ENCODE measurements at places on chromosomes 16 and 17.

GRCh38 chr16:63617990-63618763, 1503.7 kb downstream of the CDH11 start:
- H3K4me3 ChIP-seq: no peak overlapping the region
- H3K4me1 ChIP-seq: no peaks in the 10 kb centered on the region
- no peaks in the 10 kb centered on the region for H3K36me3 ChIP-seq
- H3K27ac ChIP-seq: no peak overlapping the region
- no peaks in the 10 kb centered on the region for H3K27me3 ChIP-seq

DNA sequence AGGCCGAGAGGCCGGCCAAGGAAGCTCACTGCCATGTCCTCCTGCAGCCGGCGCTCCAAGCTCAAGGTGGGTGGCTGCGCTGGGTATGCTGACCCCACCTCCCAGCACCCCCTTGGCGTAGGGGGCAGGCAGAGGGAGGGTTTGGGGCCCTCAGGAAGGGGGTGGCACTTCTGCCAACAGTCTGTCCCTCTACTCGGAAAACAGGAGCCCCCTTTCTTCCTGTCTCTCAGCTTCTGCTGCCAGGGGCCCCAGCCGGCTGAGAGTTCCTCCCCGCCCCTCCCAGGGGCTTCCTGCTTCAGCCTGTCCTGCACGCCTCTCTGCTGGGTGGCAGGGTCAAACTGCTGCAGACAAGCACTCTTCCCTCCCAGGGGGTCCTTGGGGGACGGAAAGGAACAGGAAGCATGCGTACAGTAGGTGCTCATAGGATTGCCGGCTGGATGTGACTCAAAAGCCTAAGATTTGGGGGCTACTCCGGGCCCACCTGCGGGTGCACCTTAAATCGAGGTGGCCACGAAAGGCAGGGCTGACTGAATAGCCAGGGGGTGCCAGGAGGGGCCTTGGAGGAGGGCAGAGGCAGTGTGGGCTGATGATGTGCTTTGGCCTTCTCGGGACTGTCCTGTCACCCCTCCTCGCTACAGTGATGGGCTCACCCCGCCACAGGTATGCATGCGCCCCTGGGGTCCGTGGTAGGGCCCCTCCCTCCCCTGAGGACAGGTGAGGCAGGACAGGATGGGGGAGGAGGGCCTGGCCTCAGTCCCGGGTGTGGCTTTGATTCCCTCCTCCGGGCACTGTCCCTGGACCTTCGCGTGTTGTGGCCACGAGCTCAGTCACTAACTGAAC, 4.0 kb downstream of the CBX2 start:
- H3K27me3 ChIP-seq: peaks cover 12% of the 10 kb centered on the region
- no peak for DNase-seq
- H3K4me1 ChIP-seq: peaks cover 49% of the 10 kb centered on the region
- H3K27ac ChIP-seq: peak overlapping the region; percentile 70
- peak overlapping the region; percentile 56 for H3K4me3 ChIP-seq

DNA sequence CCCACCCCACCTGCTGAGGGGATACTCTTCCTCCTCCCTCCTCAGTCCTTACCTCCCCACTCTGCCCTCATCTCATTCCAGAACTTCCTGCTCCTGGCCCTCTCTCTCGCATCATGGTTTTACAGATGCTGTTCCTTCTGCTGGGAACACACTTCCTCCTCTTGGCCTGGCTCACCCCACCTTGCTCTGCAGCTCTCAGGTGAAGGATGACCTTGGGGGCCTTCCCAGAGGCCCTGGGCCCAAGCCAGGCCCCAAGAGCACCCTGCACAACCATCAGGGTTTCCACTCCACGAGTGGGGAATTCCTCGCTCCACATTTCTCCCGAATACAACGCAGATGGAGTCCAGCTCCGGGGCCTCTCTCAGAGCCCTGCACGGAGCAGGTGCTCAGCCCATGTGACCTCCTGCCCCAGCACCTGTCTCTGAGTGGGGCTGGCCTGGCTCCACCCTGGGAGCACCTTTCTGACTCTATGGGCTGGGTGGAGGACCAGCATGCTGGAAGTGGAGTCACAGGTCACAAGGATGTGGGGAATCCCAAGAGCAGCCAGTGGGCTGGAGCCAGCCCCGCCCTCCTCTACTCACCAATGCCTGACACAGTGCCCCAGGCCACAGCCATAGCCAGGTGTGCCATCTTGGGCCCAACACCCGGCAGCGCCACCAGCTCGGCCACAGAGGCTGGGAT, 4.5 kb downstream of the NTHL1 start:
- peaks cover 12% of the 10 kb centered on the region for H3K4me1 ChIP-seq
- no peaks in the 10 kb centered on the region for H3K27me3 ChIP-seq
- H3K4me3 ChIP-seq: no peak overlapping the region
- DNase-seq: no peak
- H3K36me3 ChIP-seq: no peaks in the 10 kb centered on the region

DNA sequence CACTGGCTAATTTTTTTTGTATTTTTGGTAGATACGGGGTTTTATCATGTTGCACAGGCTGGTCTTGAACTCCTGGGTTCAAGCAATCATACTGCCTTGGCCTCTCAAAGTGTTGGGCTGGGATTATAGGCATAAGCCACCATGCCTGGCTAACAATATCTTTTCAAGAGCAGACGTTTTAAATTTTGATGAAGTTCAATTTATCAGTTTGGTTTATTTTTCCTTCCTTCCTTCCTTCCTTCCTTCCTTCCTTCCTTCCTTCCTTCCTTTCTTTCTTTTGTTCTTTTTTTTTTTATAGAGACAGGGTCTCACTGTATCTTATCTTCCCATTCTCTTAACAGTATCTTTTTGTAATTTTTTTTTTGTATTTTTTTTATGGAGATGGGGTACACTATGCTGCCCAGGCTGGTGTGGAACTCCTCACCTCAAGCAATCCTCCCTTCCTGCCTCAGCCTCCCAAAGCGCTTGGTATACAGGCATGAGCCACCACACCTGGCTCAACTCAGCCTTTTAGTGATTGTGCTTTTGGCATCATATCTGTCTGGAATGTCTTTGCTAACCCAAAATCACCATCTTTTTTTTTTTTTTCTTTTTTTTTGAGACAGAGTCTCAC, 13.6 kb upstream of the GIP start:
- H3K27ac ChIP-seq: no peak overlapping the region
- H3K4me3 ChIP-seq: no peak overlapping the region
- no peaks in the 10 kb centered on the region for H3K36me3 ChIP-seq
- peaks cover 9% of the 10 kb centered on the region for H3K27me3 ChIP-seq
- H3K4me1 ChIP-seq: no peaks in the 10 kb centered on the region
